ENCODE measurements at places on chromosomes 4 and X. TPM values are rescaled to one million over a fixed set of nuclear protein-coding genes. Genes with fewer than 3 reads are reported as not detected.
A peak's percentile ranks its signal among the peaks of the same experiment; 100 is the strongest.

- no peak overlapping the region for H3K27ac ChIP-seq
- no peaks in the 10 kb centered on the region for H3K27me3 ChIP-seq
- H3K36me3 ChIP-seq = no peaks in the 10 kb centered on the region
Observed at GRCh38 chr4:115424852-115425251, 311.4 kb upstream of the NDST4 start.

DNA sequence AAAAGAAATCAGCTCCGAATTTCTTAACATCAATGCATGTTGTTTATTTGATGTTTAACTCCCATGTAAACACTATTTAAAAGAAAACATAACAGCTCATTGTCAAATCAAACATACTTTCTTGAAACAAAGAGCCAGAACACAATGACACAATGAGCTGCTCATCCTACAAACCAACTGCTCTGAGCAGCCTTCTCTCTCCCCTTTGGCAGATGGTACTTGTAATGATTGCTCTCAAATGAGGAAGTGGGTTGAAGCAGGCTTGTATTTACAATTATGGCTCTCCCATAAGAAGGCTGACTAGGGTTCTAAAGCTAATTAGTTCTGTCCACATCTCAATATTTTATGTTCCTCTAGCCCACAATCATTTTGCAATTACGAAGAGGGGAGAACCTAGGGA lies 637.8 kb upstream of the ADGRL3 start:
- DNase-seq = no peak
- no peak overlapping the region for H3K4me3 ChIP-seq
- H3K27ac ChIP-seq = no peak overlapping the region
- H3K36me3 ChIP-seq = no peaks in the 10 kb centered on the region

GRCh38 chr4:140186651-140187315 lies 32.8 kb upstream of the MAML3 start:
- no peaks in the 10 kb centered on the region for H3K27me3 ChIP-seq
- DNase-seq = peak; percentile 67
- H3K4me1 ChIP-seq = peaks cover 4% of the 10 kb centered on the region
- peak overlapping the region; percentile 17 for H3K27ac ChIP-seq
- no peaks in the 10 kb centered on the region for H3K36me3 ChIP-seq

- no peak for DNase-seq
- H3K4me1 ChIP-seq = no peaks in the 10 kb centered on the region
- no peak overlapping the region for H3K4me3 ChIP-seq
- H3K27me3 ChIP-seq = no peaks in the 10 kb centered on the region
- H3K27ac ChIP-seq = no peak overlapping the region
Observed at GRCh38 chr4:102527695-102528283, 26.6 kb downstream of the NFKB1 start.

The USP17L11 gene
- total RNA-seq = not detected

The GIMD1 gene
- total RNA-seq = 3.1 TPM

The GALNTL6 gene
- 0.70 TPM for total RNA-seq
